AG08396 (cell line): ENCODE measurements at places on chromosomes 1 and 21.

DNA sequence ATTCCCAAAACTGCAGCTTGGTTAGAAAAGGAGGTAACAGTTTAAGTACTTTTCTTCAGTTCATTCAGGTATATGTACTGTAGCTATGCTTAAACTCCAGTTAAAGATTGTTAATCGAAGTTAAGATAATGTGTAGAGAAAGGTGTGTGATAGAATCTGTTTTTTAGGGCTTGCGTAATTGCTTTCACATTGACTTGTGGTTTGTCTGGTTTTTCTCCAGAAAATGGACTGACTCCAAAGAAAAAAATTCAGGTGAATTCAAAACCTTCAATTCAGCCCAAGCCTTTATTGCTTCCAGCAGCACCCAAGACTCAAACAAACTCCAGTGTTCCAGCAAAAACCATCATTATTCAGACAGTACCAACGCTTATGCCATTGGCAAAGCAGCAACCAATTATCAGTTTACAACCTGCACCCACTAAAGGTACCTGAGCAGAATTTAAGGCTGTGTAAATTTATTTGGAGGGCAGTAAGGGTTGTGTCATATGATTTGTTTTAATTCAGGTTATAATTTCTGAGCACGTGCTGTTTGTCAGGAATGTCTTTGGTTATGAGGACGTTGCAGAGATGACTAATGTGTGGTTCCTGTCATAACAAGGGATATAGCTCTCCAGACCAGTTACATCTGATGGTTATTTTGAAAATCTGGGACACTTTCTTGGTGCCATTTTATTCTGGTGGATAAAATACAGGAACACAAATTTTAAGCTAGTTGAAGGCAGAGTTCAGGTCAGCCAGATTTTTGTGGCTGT, 26.0 kb downstream of the ATF6 start:
- peak; percentile 5 for DNase-seq

DNA sequence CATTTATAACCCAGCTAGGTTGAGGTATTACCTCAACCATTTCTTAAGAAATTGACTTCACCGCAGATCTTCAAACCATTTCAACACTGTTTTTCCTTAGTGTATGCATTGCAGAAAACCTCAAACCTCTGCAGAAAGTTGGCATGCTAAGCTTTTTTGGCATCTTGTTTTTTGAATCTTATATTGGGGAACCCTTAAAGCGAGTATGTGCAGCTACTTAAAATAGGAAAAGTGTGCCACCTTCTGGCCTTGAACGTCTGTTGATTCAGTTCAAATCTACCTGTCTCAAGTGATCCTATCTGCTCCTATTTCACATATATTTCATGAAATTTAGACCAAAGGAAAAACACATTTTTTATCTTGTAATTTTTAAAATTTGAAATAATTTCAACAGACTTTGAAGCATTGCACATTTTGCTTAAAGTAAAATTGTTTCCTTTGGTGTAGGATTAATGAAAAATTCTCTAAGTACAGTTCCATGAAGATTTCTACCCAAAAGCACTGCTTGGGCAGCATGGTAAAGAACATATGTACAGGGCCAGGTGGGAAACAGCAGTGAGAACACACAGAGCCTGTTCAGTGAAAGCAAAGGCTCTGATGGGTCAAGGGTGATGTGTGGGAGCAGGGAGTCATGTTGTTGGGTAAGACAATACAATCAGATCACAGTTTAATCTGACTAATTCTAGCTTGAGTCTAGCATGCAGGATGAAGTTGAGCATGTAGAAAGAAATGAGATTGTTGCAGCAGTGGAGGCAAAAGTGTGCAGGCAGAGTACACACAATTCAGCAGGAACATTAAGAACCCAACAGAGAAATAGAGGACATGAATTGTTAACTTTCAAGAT, 17.2 kb downstream of the HENMT1 start:
- DNase-seq, result peak; percentile 73

DNA sequence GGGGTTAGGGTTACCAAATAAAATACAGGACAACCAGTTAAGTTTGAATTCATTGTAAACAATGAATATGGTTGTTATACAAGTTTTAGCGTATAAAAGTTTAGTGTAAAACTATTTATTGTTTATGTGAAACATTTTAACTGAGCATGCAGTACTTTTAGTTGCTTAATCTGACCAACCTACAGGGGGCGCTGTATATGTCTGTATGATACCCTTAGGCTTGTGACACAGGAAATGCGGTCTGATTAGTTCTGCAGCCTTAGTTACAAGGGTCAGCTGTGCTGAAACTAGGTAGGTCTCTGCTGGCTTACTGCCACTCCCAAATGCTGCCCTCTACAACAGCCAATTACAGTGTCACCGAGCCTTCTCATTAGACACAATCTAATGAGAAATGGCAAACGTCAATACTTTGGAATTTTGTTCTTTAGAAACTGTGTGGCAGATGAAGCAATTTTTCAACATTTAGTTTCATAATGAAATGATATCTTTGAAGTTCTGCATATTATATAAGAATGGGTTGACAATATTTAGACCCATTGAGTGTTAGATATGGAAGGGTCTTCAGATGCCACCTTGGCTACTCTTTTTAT, 56.2 kb downstream of the NTNG1 start:
- DNase-seq, result no peak

DNA sequence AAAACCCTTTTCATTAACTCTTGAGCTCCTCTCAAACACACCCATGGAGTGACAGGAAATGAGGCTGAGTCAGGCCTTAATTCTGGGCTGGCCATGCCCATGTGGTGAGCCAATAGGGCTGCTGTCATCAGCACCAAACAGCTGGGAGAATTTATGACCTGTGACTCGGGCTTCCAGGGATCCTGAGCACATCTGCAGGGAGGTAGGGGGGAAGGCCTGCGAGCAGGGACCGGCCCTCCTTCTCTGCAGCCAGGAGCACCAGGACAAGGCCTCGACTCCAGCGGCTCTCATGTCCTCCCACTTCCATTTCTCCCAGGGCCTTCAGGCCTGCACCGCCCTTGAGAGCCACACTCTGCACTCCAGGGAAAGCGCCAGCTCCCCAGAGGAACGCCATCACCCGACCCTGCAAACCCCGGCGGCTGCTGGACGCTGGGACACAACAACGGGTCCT, 14.6 kb downstream of the RIPK4 start:
- peak; percentile 81 for DNase-seq

DNA sequence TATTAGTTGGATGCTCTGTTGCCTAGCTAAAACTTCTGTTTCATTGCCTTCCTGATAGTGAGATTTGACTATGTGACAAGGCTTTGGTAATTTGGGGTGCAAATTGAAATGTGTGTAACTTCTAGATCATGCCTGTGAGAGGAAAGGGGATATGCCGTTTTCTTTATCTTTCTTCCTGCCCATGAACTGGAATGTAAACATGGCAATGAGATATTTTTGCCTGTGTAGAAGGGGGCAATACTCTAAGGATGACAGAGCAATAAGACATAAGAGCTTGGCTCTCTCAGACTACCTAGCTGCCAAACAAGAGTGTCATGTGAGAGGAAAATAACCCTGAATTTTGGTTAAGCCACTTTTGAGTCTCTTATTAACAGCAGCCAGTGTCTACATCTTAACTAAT, 49.7 kb downstream of the RAP1A start:
- DNase-seq, result peak; percentile 28

- no peak for DNase-seq
These were observed 27.6 kb downstream of the CLDN14 start for GRCh38 chr21:36452281-36452825.

- no peak for DNase-seq
These were observed 788.4 kb upstream of the PRMT6 start for GRCh38 chr1:106268070-106268469.

DNA sequence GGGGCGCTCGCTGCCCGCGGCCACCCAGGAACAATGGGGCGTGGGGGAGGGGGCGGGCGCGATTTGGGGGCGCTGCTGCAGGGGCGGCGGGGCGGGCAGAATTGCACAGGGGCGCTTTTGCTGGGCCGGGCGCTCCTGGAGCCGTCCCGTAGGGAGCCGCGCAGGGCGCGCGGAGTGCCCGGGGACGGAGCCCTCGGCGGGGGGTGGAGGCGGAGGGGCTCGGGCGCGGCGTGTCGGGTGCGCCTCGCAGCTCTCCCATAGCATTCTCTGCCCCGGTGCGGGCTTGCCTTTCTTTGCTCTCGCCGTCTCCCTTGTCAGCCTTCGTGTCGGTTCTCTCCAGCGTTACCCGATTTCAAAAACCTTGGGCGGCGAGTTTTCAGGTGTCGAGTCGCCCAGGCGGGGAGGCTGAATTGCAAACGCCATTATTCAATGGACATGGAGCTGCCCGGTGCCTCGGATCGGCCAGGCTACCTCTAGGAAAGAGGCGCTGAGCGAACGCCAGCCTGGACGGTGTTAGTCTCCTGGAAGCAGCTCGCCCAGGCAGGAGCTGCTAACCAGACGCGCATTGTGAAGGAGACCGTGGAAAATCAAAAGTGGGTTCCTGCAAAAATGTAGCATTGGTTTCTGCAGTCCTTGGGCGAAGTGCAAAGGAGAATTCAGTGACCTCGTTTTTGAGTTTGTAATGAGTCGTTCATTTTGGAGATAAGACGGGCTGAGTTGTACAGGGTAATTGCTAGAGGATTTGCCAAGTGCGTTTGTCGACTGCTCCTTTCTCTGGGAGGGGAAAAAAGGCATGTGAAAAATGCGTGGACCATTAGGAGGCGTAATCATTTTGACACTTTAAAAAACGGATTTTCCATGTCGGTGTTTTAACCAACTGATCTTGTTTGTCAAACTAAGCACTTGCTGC, 626 bp downstream of the CXADR start:
- DNase-seq, result peak; percentile 25

- DNase-seq, result no peak
These were observed 671.9 kb downstream of the PTPRC start for GRCh38 chr1:199310708-199311107.

GRCh38 chr1:25021591-25022215, 91.6 kb upstream of the RUNX3 start:
- DNase-seq, result no peak
